ENCODE measurements at places on chromosomes 13 and 19.

DNA sequence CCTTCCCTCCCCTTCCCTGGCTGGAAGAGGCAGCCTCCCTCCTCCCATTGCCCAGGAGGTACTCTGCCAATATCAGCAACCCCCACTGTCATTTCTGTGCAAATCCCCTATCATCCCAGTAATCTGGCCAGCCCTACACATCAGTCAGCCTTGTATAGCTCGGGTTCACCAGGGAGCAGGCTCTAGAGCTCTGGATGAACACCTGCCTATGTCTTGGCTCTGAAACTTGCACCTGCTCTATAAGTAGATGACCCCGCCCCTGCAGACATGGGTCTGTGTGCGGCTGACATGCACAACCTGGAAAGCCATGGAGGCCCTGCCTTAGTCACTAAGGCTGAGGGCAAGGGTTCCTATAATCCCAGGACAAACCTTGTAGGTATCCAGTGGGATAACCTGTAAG lies 1042.9 kb downstream of the UQCRFS1 start:
- DNase-seq, result no peak

GRCh38 chr13:67803118-67803517 lies 573.0 kb upstream of the PCDH9 start:
- DNase-seq, result no peak

DNA sequence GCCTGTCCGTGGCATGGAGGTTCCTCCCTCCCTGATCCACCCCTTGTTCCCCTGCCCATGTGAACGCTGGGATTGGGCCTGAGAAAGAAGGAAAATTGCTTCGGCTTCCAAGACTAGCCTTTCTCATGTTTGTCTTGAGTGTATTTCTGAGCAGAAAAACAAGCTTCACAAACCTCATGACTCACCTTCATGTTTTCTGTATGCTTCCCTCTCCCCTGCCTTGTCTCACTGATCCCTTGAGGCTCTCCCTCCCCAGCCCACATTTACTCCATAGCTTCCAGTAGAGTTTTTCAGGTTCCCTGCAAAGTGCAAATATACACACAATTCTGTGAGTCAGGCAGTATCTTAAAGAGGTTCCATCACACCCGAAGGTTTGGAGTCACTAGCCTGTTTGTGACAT lies 572.4 kb downstream of the UQCRFS1 start:
- no peak for DNase-seq

DNA sequence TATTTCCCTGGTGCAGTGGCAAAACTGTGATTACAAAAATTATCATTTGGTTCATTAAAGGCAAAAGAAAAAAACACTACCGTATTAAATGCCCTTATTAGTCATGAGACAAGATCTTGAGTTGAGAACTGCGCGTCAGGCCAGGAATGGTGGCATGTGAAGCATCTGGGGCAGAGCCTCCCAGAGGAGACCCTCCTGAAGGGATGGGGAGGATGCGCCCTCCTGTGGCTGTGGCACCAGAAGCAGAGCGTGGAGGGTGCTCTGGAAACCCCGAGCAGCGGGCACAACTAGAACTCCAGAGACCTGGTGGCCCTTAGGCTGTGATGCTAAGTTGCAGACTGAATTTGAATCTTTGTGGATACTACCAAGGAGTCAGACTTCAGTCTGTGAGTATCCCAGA lies 11.5 kb downstream of the CUL4A start:
- no peak for DNase-seq

GRCh38 chr13:73000027-73000674 lies 58.7 kb upstream of the KLF5 start:
- no peak for DNase-seq

- no peak for DNase-seq
These were observed 20.6 kb downstream of the BRSK1 start for GRCh38 chr19:55304279-55304978.

DNA sequence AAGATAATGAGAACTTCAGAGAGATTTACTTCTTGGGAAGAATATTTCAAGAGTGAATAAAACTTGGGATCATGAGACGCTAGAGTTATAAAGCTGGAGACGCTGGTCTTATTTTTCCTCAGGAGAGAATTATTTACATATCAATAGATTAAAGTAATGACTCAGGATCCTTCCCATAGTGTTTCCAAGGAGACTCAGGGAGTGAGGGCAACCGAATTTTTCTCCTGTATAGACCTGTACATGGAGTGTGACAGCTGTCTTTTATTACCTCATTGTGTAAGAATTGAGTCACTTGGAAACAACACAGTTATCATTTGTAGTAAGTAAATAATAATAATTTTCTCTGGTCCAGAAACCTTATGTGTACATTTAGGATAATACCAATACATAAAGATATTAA lies 1905.5 kb downstream of the OLFM4 start:
- no peak for DNase-seq

DNA sequence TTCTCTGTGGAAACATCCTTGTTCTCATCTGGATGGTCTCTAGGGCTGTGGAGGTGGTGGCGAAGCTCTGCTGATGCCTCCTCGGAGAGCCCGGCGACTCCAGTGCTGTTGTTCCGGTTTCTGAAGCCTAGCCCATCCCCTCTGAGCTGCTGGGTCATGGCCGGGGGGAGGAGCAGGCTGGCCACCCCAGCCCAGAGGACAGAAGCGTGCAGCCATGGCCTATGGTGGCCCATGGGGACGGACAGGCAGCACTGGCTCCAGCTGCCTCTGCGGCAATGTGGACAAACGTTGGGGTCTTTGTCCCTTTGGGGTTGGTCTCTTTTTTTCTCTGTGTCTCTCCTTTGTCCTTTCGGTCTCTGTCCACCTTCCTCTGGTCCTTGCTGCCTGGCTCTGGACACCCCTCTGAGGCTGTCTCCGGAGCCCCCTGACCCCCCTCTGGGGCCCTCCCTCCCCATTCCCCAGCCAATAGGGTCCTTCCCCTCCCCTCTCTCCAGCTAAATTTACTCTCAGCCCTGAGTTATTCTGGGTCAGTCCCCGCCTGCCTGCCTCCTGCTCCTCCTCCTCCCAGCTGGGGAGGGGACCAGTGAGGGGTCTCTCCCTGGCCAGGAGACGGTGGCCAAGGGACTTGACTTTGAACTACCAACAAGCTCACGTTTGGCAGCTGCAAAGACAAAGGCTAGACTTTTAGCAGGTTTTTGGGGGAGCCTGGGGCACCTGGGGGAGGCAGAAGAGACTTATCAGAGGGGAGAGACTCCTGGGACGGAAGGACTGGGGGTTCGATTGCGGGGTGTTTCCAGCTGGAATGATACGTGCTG lies at the start of gene HRC:
TSS of gene HRC (minus strand) at position 392 of the 815 bp plus-strand sequence. CDS start at position 233, 159 bp downstream.
- DNase-seq, result no peak

- no peak for DNase-seq
These were observed 410.5 kb downstream of the KCNRG start for GRCh38 chr13:50425772-50426171.

DNA sequence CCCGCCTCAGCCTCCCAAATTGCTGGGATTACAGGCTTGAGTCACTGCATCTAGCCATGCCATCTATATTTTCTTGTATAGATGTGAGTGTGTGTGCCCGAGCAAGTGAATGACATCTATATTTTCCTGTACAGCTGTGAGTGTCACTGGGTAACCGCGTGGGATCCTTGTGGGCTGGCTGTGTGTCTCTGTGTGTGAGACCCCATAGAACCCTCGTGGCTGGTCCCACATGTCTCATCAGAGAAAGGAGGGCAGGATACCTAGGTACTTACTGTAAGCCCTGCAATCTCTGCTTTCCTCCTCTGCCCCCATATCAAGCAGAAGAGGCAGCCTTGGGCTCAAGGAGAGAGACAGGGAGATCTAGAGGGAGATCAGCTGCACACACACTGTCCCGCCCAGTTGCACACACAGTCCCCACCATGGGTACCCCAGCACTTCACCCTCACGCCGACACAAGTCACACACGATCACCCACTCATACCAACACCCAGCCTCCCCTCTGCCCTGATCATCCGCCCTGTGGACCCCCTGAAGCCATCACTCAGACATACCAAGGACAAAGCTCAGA lies 655 bp downstream of the DENND1C start:
- DNase-seq, result no peak

- peak; percentile 75 for DNase-seq
These were observed 68.2 kb downstream of the RAP2A start for GRCh38 chr13:97502181-97502580.

- no peak for DNase-seq
These were observed 53.9 kb downstream of the COG3 start for GRCh38 chr13:45518525-45519245.

GRCh38 chr19:19820774-19821320 lies 703 bp downstream of the ZNF506 start:
- no peak for DNase-seq

DNA sequence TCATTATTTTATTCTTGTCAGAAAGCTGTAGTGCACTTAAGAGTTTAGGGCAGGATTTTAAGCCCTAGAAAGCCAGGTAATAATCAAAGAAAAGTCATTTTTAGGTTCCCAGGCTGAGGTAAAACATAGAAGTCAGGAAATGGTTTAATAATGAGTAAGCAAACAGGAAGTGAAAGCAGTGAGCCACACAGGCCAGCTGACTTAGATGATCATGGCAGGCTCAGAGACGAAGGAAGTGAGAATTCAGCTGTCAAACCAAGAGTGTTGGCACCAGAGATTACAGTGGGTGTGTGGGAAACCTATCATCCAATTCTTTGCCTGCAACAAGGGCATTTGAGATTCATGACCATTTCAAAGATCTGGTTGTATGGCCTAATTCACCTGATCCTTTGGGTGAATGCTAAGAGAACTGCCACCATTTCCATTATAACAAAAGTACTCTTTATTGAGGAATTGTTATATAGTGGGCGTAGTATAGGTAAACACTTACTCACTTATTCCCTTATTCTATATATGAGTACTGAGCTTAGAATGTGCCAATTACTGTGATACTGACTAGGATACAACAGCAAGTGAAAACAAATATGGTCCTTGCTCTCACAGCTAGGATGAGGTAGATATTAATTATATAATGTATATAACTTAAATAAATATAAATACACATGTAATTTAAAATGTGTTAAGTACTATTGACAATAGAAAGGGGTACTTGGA lies 103.7 kb upstream of the EDNRB start:
- no peak for DNase-seq

GRCh38 chr19:42601811-42602443 lies 7.2 kb upstream of the CEACAM8 start:
- no peak for DNase-seq

GRCh38 chr19:55068950-55069864 lies 6.3 kb upstream of the RDH13 start:
- DNase-seq, result peak; percentile 66

- DNase-seq, result no peak
These were observed 333.7 kb upstream of the NBEA start for GRCh38 chr13:34608331-34608730.

DNA sequence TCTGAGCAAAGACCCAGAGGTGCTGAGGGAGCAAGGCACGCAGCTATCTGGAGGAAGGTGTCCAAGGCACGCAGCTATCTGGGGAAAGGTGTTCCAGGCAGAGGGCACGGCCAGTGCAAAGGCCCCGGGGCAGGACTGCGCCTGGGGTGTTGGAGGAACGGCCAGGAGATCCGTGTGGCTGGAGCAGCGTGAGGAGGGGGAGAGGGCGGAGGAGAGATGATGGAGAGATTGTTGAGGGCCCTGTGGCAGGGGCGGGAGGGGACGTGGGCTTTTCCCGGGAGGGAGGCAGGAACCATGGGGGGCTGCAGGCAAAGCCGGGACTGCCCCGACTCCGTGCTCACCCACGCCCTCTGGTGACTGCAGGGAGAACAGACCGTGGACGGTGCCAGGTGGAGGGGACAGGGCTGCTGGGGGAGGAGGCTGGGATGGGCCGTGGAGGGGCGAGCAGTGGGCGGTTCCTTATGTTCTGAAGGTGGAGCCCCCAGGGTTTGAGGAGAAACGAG lies 13.3 kb upstream of the MISP start:
- DNase-seq, result no peak

DNA sequence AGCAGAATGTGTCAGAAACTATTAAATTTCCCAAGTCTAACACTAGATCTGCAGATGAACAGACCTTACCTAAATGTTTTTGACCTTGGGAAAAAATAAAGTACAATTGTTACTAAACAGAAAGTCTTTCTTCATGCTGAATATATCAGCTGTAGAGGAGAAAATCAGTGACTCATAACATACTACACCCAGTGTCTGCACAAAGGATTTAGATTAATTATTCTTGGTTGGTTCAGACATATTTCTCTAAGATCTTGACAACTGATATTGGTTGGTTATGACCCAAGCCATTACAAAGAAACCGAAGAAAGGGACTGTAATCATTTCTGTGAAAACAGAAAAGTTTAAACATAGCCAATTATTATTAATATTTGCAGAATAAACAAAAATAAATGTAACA lies 225.1 kb downstream of the HS6ST3 start:
- no peak for DNase-seq

DNA sequence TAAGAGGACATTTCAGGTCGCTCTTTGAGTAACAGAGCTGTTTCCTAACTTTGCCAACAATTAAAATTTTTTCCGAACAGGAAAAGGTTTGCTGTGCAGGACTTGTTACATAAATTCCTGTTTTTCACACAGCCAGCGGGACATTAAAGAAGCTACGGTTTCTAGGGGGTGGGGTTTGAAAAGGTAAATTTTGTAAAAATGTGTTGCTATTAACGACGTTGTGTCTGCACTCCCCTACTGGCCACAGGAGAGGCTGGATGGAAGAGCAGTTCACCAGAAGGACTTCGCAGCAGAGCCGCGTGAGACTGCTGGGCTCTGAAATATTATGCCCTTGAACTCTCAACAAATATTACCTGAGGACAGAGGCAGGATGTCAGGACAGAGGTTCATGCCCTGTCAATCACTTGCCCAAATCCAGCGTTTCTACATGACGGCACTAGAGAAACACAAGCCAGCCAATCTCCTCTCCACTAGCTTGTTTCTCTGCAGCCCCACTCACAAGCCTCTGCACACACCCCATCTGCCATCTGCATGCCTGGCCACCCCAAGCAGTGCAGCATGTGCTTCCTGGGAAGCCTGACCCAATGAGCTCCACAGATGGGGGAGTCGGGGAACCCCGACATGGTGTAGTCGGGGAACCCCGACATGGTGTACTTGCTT lies 102.0 kb downstream of the FOXO1 start:
- no peak for DNase-seq

- no peak for DNase-seq
These were observed 169.2 kb upstream of the NBEA start for GRCh38 chr13:34772881-34773280.

DNA sequence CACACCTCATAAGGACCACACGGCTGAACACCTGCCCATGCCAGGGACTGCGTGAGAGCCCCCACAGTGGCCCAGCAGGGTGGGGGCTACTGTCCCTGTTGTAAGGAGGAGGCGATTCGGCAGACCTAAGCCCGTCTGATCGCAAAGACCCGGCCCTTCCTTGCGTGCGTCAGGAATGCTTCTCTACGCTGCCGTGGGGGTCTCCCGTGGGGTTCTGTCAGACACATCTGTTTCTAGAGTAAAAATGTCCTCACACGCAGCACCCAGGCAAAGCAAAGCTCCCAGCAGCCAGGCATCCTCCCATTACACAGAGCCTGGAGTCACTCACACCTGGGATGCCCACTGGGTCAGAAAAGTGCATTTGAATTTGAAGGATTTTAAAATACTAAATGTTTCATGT lies 147.7 kb upstream of the SOX1 start:
- no peak for DNase-seq

Data from left hindlimb (tissue), 1 donor.